ENCODE measurements at places on chromosomes 3 and 15.

DNA sequence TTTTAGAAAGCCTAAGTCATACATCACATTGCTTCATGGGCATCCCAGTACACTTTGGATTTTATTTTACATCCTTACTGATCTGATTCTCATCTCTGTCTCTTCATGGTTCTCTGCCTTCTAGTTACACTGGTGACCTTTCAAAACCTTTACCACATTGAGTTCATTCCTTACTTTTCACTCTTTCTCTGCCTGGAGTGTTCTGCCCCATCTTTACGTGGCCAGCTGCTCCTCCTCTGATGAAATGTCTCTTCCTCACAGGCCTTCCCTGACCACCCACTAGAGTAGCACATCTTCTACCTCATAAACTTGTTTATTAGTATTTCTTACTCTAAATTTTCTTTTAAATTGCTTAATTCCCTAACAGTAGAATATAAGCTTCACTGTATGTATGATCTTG lies 17.7 kb downstream of the CTNNB1 start:
- peaks cover 3% of the 10 kb centered on the region for H3K36me3 ChIP-seq
- peaks cover 4% of the 10 kb centered on the region for H3K4me1 ChIP-seq
- H3K27me3 ChIP-seq = no peaks in the 10 kb centered on the region
- H3K4me3 ChIP-seq = no peak overlapping the region
- H3K27ac ChIP-seq = peak overlapping the region; percentile 47

DNA sequence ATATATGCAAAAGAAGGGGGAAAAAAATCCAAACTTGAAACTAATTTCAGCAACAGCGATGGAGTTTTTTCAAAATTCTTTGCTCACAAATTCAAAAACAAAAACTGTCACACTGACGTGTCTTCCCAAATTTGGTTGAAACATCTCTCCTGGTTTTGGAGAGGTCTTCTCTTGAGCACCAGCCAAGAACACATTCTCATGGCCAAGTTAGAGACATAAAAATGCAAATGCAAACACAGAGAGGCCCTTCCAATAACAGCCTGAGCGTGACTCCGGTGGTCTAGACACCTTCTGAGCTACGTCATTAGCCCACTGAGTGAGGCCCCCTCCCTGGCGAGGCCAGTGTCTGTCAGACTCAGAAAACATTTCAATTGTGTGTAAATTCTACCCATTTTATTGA lies 436.0 kb upstream of the PROK2 start:
- H3K4me1 ChIP-seq = no peaks in the 10 kb centered on the region
- H3K4me3 ChIP-seq = no peak overlapping the region
- no peak overlapping the region for H3K27ac ChIP-seq
- peaks cover 4% of the 10 kb centered on the region for H3K27me3 ChIP-seq
- no peak for DNase-seq
- no peaks in the 10 kb centered on the region for H3K36me3 ChIP-seq

DNA sequence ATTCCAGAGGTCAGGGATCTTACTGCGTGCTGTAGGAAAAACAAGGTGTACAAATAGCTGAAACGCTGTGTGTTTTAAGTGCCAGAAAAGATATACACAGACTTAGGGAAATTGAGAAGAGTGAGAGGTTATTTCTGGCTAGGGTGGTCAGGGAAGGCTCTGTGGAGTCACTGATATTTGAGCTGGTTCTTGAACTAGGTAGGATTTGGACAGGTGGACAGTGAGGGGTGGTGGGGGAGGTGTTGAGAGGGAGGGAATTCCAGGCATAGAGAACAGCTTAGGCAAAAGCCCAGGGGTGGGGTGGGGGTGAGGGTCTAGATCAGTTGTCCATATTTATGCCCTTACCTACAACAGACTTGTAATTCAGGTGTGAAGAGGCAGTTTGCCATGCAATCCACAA lies 7.0 kb downstream of the SEMA6D start:
- no peaks in the 10 kb centered on the region for H3K36me3 ChIP-seq
- H3K27me3 ChIP-seq = no peaks in the 10 kb centered on the region
- H3K4me1 ChIP-seq = no peaks in the 10 kb centered on the region
- no peak for DNase-seq
- H3K4me3 ChIP-seq = no peak overlapping the region

GRCh38 chr3:195082811-195083210 lies 188.1 kb downstream of the XXYLT1 start:
- peaks cover 29% of the 10 kb centered on the region for H3K4me1 ChIP-seq
- no peak for DNase-seq
- no peak overlapping the region for H3K27ac ChIP-seq
- H3K36me3 ChIP-seq = no peaks in the 10 kb centered on the region

Measured in mesenchymal stem cell (in vitro differentiated cells and primary cell).